Mesangial cell (primary cell): ENCODE measurements at places on chromosomes 5 and 9. TPM values are rescaled to one million over a fixed set of nuclear protein-coding genes. Genes with fewer than 3 reads are reported as not detected.

The PCDHGA1 gene
- 0.33 and 0.51 TPM in 2 replicates for total RNA-seq

The C5orf52 gene
- total RNA-seq = not detected in 2 replicates

The SLC1A1 gene
- total RNA-seq = 10.3 and 10.6 TPM in 2 replicates

The PCDHB15 gene
- total RNA-seq = 0.16 and 1.0 TPM in 2 replicates

The N4BP3 gene
- total RNA-seq = 1.3 and 1.8 TPM in 2 replicates

The C5orf15 gene
- total RNA-seq = 65.3 and 132 TPM in 2 replicates

The PIP5KL1 gene
- 2.5 and 4.2 TPM in 2 replicates for total RNA-seq
